Activated CD4-positive, CD25-positive, alpha-beta regulatory T cell treated with anti-CD3 and anti-CD28 coated beads, Interleukin-2, amount 50 U/mL, for 72 hours (primary cell): ENCODE measurements at places on chromosomes 3 and 15.

DNA sequence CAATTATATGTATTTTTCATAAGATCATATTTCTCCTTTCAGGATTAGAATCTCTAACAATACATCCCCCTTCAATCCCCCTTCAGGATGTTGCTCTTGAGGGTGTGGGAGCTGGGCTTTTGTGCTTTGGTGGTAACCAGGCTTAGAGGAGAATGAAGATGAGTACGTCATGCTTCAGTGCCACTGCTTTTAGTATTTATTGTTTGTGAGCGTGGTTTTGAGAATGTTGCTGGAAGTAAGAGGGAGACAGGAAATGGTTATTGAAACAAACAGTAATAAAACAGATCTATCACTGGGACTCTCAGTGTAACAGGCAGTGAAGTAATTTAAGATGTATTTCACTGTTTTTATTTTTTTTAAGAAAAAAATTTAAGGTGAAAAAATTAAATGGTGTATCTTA, 35.3 kb downstream of the GBE1 start:
- no peak for DNase-seq

- DNase-seq = no peak
Observed at GRCh38 chr15:58212909-58213526, 74.8 kb downstream of the AQP9 start.

GRCh38 chr3:119291062-119291700, 3.0 kb upstream of the ARHGAP31 start:
- DNase-seq = no peak

GRCh38 chr3:36428445-36428844, 48.1 kb downstream of the STAC start:
- no peak for DNase-seq

- no peak for DNase-seq
Observed at GRCh38 chr15:29050870-29051269, 165.1 kb downstream of the APBA2 start.

- DNase-seq = no peak
Observed at GRCh38 chr3:182795389-182795782, 2.1 kb downstream of the ATP11B start.

DNA sequence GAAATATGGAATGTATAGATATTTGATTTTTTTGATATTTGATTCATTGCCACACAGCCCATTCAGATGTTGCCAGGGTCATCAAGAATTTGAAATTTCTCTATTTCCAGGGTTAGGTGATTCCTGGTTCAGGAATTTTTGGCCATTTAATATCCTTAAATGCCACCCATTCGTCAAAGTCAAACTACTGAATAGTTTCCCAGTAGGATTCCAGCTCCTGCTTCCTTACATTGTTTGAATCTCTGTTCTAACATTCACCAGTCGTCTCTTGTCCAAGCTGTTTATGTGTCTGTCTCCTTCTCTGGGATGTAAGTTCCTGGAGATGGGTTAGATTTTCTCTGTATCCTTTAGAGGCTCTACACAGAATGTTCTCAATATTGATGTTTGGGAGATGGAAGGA, 124.9 kb upstream of the TLE3 start:
- no peak for DNase-seq

DNA sequence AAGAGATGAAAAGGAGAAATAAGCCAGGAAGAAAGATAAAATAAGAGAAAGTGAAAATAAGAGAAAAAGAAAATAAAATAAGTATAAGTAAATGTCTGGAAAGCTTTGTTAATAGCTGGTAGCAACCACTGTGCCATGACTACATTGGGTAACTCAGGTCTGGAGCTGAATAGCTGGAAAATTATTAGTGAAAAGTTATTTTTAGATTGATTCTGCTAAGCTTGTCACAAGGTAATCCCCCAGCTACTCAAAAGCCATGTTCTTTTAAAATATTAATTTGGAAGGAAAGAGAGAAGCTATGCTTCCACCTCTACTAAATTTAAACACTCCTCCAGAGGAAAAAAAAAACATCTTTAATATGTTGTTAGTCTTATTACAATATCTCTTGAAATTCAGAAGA, 104.8 kb upstream of the THSD4 start:
- no peak for DNase-seq

- no peak for DNase-seq
Observed at GRCh38 chr15:59434481-59434880, 3.5 kb upstream of the FAM81A start.

- no peak for DNase-seq
Observed at GRCh38 chr15:77693576-77693975, 60.9 kb upstream of the LINGO1 start.

DNA sequence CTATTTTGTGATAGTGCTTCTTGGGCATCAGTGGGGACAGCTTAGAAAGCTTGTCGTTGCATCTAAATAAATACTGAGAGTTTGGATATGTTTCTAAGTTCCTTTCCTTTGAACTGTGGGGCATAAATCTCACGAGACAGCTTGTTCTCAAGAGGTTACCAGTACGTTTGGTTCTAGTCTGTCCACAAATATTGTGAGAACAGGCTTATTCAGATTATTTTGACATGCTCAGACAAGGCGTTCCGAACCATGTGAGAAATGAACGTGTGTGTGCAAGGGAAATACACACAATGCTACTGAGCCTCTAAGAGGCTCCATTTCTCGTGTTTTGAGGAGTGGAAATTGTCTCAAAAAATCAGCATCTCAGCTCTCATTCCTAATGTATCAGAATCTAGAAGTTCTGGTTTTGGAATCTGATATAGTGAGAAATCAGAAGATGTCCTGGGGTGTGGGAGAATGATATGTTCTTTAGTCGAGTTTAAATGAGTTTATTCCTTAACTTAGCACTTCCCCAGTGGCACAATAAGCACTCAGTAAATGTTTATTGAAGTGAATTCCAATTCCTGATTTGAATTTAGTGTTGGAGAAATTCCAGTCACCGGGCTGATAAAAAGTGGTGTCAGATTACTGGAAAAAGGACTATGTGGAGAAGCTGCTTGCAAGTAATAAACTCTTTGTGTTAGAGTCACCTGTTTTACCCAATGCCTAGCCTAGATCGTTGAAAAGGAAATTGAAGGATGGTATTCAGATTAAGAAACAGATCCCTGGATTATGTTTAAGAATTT, 481.5 kb downstream of the LPP start:
- DNase-seq = no peak

DNA sequence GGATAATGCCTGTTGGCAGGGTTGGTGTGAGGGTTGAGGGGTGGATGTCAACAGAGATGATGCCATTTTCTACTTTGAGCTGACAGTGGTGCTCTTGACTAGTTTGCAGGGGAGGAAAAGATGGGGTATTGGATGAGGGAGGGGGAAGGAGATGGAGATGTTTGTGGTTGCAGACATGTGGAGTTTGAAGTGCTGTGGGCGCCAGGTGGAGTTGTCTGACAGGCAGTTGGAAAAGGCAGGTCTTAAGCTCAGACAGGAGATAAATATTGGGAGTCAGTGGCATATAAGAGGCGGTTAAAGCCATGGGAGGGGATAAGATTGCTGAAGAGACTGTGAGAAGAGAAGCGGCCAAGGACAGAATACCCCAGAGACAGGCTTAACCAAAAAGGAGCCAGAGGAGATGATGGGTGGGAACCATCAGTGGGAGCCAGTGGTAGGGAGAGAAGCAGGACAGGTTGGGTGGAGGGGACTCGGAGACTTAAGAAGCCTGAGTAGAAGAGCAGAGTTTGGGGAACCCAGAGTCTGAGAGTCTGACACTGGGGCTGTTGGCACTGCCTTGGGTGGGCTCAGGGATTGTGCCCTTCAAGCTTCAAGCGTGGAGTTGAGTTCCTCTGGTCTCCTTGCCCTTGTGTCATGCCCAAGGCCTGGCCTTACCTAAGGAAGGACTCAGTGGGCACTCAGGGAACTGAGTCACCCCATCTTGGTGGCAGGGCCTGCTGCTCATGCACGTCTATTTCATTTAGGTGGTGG, 13.9 kb downstream of the COPG1 start:
- no peak for DNase-seq

DNA sequence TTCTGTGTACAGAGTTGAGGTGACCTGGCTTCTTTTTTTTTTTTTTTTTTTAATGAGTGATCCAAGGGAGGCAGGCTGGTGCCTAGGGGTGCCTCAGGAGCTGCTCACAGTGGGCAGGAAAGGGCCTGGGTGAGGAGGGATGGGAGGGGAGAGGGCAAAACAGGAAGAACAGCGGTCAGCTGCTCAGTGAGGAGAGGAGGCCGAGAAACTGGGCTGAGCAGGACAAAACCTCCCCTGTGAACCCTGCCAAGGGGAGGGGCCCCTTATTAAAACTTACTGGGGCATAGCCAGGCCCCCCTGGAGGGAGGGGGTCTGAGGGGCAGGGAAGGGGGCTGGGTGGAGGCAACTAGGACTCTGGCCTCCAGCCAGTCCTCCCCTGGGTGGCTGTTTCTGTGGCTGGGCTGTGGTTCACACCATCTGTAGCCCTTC, 3.5 kb downstream of the PLEKHO2 start:
- no peak for DNase-seq
